ENCODE measurements at places on chromosomes 5 and 9.
A peak's percentile ranks its signal among the peaks of the same experiment; 100 is the strongest.

- no peak for DNase-seq
These were observed 14.7 kb downstream of the MTMR12 start for GRCh38 chr5:32298059-32298415.

DNA sequence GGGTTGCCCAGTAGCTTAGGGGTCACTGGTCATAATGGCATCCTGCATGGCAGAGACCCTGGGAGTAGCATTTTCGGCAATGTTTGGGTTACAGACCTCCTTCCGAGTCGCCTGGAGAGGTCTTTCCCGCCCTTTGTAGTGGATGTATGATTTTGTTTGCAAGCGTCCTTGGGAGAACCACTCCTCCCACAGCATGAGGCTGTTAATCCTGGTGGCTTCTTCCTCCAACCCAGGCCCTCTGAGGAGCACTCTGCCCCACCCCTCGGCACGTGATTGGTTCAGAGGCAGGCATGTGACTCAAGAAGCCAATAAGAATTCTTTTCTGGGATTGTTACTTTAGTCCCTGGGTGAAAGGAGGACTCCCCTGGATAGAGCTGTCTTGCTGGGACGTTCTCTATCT lies 30.2 kb upstream of the GRHPR start:
- no peak for DNase-seq

- no peak for DNase-seq
These were observed 605.1 kb upstream of the KLF4 start for GRCh38 chr9:108094676-108094993.

- DNase-seq, result no peak
These were observed 24.6 kb downstream of the KDM4C start for GRCh38 chr9:6782345-6782744.

DNA sequence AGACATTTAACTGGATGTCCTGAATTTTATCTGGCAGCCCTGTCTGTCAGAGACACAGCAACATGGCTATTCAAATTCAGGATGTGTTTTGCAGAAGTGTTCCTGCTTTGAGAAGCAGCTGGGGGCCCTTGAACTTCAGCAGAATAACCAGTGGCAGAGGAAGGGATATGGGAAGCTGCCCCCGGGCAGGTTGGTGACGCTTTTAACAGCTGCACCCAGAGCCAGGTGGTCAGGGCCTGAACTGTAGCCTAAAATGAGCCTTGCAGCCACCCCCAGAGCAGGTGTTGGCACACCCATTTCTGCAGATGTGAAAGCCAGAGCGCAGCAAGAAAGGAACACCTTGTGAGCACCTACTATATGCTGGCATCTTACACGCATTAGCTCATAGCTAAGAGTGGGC lies 128.7 kb upstream of the BOD1 start:
- DNase-seq, result no peak

DNA sequence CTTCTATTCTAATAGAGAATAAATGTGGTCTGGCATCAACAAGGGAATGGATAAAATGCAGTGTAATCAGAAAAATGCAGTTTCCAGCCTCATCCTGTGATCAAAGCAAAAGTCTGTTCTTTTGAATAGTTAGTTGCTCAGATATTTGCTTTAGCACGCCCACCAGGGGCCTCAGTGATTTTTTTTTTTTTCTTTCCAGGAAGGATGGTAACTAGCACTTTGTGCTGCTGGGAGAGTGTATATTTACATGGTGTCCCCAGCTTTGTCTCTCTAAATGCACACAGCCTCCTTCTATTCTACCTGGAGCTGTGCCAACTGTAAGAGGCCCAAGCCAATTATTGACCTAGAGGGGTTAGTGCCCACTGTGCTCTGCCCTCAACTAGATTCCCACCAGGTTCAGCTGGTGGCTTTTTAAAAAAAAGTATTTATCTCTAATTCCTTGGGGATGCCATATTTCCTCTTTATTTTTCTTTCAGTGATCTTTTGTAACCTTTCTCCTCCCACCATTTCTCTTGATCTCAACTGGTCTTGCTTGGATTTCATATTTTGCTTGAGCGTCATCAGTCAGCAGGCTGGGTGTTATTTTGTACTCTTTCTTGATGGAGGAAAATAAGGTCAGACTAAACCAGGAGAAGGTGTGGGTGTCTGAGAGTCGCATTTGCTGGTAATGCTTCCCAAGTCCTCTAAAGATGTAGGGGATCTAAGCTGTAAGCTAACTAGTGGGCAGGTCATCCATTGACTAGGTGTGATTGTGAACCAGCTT lies 193.0 kb upstream of the C9orf72 start:
- peak; percentile 60 for DNase-seq

GRCh38 chr9:89278551-89278950 lies 32.4 kb upstream of the CKS2 start:
- DNase-seq, result no peak

DNA sequence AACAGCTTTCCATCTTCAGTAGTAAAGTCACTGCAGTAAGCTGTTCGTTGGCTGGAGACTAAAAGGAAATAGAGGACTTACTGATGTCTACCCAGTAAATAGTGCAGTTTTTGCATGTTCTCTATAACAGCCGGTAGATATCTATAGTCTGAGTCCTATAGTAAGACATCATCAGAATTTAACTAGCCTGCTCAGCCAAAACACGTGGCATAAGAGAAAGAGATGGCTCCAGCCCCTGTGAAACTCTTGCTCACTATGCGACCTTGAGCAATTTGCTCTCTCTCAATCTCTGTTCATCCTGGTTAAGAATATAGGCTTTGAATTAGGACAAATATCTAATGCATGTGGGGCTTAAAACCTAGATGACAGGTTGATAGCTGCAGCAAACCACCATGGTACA lies 201.6 kb upstream of the PAPPA start:
- DNase-seq, result no peak

GRCh38 chr9:130501639-130502038 lies 56.9 kb downstream of the ASS1 start:
- DNase-seq, result no peak

GRCh38 chr9:78856144-78856543 lies 559.2 kb downstream of the PSAT1 start:
- no peak for DNase-seq

DNA sequence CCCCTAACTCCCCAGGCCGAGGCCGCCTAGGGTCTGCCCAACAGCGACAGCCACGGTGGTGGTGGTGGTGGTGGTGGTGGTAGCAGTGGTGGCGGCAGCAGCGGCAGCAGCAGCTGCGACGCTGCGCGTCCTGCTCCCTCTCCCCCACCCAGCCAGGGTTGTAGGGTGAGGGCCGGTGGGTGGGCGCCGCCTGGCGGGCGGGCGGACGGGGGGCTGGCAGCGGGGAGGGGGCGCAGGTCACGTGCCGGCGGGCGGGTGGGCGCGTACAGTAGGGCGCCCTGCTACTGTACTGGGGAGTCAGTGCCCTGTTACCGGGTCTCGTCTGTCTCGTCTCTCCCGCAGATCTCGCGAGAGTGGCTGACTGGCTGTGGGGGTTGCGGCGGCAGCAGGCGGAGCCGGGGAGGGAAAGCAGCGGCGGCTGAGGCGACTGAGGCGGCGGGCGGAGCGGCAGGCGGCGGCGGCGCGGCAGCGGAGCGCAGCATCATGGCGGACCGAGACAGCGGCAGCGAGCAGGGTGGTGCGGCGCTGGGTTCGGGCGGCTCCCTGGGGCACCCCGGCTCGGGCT lies at the start of gene PURA:
Gene PURA, plus strand, starts transcription at position 411 of the 565 bp plus-strand sequence. Its CDS starts 73 bp downstream, at position 484.
- peak; percentile 96 for DNase-seq

DNA sequence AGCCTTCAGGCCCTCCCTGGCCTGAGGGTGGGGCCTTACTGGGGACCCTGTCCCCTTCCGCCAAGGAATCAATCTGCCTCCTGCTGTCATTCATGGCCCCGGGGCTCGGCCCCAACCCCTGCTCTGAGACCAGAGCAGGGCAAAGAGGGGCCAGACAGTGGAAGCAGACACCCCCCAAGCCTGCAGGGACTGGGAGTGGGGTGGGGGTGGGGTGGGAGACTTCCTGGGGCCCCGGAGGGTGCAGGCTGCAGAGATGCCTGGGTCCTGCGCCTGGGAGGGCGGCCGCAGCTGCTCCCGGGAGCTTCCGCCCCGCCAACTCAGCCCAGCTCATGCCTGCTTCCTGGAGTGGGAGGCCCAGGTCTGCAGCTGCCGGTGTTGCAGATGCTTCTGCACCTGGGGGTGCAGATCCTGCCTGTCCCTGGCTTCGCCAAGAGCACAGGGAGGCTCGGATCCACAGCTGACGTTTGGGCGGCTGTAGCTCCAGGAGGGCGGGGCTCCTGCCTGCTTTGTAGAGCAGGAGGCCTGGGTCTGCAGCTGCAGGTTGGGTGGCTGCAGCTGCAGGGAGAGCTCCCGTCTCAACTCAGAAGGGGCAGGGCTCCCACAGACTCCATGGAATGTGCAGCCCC lies 6.2 kb downstream of the KIF4B start:
- no peak for DNase-seq

GRCh38 chr9:127035948-127036347 lies 86.5 kb downstream of the ANGPTL2 start:
- DNase-seq, result peak; percentile 64

DNA sequence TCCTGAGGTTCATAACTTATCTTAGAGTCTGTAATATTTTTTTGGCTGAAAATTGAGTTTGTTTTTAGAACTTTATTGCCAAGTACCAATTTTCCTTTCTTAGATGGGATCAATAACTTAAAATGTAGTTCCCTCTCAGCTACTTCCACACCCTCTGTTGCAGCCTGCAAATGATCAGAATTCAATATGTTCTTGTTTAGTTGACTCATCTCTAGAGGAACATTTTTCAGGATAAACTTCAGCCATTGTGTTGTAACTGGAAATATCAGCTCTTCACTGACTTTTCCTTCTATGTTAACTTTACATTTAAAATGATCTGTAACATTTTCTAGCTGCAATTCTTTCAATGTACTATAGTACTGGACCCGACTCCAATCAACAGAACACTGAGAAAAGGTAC lies 115.7 kb downstream of the ESM1 start:
- DNase-seq, result no peak

- DNase-seq, result peak; percentile 62
These were observed 97.1 kb downstream of the GOLPH3 start for GRCh38 chr5:32076699-32077695.

- no peak for DNase-seq
These were observed 223.6 kb downstream of the COMMD10 start for GRCh38 chr5:116308391-116308790.

DNA sequence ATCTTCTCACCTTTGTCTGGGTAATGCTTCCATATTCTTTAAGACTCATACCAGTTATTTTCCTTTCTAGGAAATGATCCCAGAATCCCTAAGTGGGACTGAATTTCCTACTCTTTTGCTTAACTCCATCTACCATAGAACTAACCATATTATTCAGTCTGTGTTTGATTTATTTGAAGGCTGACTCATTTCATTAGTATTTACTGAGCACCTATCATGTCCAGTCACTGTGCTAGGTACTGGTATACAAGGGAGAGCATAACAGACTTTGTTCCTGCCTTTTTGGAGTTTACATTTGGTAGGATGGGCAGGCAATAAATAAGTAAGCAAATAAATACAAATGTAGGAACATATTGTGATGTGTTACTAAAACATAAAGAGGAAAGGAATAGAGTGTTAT lies 4.3 kb downstream of the NPR2 start:
- DNase-seq, result no peak

- DNase-seq, result no peak
These were observed 26.6 kb downstream of the DYNC2I2 start for GRCh38 chr9:128629852-128630545.

GRCh38 chr5:9766581-9766980 lies 136.4 kb upstream of the TAS2R1 start:
- no peak for DNase-seq

DNA sequence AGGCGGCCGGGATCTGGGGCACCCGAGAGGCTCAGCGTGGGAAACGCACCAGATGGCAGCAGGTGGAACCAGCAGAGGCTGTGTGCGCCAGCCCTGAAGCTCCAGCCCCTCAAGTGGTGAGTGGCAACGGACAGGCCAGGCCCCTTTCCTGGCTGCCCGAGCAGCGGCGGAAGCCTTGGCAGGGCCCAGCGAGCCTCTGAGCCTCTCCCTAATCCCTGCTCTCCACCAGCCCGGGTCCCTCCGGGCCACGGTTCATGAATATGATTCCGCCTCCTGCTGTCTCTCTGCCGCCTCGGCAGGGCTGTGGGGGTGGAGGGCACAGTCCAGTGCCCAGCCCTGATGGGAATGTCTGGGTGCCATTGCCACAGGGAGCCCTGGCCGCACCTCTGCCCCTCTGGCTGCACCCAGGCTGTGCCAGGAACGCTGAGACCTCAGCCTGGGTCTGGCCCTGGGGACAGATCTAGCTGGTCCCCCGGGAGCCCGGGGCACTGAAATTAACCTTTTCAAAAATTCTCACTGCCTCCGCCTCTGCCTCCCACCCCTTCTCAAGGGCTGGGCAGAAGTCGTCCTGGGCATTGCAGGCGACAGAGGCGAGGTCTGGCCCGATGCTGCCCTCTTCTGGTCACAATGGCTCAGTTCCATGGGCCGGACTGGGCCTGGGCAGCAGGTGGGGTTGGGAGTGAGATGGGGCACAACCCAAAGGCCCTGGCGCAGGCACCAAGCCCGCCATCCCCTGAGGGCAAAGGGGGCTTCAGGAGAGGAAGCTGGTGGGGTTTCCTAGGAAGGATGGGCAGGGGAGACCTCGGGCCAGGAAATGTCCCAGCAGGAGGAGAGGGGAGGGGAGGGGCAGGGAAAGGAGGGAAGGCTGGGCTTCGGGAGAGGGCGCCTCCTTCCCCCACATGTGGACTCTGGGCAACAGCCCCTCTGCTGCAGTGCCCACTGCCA lies 20.3 kb downstream of the CCDC187 start:
- peak; percentile 66 for DNase-seq

- no peak for DNase-seq
These were observed 253.2 kb downstream of the CDH18 start for GRCh38 chr5:19734776-19735175.

DNA sequence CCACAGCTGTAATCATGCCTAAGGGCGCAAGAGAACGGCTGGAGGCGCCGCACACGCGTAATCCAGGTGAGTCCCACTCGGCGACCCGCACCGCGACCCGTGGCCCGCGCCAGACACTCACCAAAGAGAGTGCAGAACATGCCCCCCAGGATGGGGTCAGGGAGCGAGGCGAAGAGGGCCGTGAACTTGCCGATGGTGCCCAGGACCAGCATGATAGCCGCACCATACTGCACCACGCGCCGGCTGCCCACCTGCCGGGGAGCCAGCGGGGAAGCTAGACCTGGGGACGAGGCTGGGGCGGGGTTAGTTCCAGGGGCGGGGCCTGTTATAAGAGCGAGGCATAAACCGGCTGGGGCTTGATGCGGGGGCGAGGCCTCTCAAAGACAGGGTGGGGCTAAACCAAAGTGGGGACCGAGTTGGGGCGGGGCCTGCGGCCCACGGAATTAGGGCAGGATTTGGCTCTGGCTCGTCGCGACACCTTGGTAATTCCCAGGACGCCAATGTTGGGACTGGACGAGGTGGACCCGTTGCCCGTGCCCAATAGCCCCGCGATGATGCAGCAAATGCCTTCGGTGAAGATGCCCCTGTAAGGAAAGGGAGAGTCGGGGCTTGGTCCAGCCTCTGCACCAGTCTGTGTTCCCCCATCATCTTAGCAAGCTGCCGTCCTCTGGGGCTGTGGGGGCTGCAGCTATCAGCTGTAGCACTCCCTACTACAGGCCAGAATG lies 4.8 kb downstream of the SLC23A1 start:
- no peak for DNase-seq

- peak; percentile 40 for DNase-seq
These were observed 278.1 kb downstream of the AOPEP start for GRCh38 chr9:95004411-95005277.
